Nephron progenitor cell (in vitro differentiated cells): ENCODE measurements at places on chromosomes 3 and 15.

- DNase-seq, result peak; percentile 75
Observed at GRCh38 chr15:71115567-71116351, 488 bp downstream of the THSD4 start.

DNA sequence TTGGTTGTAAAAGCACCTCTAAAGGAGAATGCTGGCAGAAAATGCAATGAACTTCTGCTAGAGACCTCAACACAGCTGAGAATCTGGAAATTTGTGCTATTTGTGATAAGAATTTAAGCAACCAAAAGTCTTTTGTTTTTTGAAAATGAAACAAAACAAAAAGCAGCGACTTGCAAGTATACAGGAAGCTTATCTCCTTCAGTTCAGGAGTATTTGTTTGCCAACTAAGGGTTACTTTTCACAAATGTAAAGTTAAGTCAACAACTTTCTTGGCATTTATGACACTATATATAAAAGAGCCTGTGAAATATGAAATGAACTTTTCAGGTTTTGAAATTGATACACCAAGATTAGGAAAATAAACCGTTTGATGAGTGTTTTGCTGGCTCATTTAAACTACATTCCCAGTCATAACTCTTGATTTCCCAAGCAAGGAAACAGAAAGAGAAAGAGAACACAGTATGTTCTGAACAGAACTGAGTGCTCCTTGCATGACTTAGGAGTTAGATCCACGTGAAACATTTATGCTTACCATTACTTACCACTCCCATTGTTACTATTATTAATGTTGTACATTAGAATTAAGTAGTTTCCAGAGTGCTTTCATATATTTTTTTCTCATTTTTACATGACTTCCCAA lies 92.3 kb upstream of the COL8A1 start:
- no peak for DNase-seq

DNA sequence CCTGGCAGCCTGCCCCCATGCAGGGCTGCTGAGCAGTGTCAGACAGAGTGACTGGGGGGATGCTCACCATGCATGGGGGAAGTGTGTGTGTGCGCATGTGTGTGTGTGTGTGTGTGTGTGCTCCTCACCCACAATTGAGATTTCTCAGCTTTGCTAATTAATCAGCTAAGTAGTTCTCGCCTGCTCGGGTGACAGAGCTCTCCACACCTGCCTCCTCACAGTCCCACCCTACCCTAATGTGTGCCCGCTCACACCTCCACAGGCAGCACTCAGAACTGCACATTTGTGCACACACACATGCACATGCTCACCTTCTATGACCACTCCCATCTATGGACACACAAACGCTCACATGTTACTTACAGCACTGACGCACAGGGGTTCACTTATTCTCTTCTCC lies 37.3 kb downstream of the CACNA2D2 start:
- DNase-seq, result no peak

DNA sequence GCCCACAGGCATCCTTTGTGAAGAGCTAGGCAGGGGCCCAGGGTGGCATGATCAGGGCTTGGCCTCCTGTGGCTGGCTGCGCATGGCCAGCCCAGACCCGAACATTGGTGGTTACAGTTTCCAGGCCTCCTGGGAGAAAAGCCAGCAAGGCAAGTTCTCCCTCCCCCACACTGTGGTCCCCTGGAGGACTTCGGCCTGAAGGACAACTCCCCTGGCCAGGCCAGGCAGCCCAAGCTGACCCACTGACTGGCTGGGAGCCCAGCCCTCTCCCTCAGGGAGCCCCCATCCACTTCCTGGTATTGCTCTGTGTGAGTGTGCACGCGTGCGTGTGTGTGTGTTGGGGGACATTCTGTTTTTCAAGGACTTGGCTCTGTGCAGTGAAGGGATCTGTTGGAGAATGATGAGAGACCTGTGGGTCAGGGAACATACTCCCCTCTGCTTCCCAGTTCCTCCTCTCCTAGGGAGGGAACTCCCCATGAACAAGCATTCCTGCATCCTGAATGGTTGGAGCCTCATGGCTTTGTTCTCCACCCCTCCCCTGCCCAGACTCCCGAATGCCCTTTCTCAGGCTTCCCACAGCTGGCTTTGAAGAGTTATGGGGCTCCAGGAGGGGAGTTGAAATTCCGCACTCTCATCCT lies 29.5 kb downstream of the CORO2B start:
- DNase-seq, result no peak

DNA sequence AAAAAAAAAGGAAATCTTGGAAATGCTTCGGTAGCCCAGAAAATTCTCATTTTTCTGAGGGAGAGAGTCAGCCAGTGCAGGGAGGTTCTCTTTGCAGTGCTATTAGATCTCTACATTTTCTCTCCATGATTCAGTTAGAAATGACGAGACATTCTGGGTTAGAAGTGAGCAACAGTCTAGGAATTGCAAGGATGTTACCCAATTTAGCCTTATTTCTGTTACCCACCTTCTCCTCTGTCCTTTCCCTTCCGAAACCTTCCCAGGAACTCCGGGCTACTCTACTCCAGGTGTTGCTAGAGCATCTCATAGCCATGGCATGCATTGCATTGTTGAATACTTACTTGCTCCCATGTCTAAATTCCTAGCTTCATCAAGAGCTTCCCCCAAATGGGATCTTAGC lies 106.8 kb downstream of the EDEM1 start:
- no peak for DNase-seq

DNA sequence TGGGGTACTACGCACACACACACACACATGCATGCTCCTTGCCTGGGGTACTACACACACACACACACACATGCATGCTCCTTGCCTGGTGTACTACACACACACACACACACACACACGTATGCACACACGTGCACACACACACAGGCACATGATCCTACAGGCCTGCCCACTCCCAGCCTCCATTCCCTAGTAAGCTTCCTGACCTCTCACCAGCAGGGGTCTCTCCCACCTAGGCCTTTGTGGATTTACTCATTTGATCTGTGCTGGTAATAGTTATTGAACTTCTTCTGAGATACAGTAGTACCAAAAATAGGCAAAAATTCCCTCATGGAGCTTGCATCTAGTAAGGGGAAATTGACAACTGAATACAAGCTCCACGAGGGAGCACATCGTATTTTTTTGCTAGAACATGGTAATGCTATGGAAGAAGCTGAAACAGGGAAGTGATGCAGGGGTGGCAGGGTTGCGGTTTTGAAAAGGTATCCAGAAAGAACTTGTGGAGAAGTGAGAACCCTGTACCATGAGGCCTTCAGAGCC lies 19.1 kb downstream of the TTC21A start:
- DNase-seq, result peak; percentile 38

GRCh38 chr3:63395960-63396359 lies 117.9 kb downstream of the SYNPR start:
- no peak for DNase-seq

DNA sequence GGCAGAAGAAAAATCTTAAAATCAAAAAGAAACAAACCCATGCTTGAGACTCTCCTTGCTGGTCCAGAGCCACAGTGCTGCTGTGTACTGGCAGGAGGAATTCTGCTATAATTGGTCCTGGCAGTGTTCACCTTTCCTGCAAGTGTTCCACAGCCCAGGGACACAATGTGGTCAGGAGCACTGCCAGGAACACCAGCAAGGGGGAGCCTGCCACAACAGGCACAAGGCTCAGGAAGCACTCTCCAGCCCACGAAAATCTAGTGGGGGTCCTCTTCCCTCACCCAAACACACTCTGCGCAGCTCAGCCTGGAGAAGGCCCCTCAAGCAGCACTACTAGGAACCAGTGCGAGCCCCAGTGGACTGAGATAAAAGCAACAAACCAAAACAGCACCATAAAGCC lies 92.9 kb downstream of the UBE3A start:
- peak; percentile 4 for DNase-seq

- no peak for DNase-seq
Observed at GRCh38 chr15:62545467-62546227, 380.6 kb upstream of the C2CD4B start.

DNA sequence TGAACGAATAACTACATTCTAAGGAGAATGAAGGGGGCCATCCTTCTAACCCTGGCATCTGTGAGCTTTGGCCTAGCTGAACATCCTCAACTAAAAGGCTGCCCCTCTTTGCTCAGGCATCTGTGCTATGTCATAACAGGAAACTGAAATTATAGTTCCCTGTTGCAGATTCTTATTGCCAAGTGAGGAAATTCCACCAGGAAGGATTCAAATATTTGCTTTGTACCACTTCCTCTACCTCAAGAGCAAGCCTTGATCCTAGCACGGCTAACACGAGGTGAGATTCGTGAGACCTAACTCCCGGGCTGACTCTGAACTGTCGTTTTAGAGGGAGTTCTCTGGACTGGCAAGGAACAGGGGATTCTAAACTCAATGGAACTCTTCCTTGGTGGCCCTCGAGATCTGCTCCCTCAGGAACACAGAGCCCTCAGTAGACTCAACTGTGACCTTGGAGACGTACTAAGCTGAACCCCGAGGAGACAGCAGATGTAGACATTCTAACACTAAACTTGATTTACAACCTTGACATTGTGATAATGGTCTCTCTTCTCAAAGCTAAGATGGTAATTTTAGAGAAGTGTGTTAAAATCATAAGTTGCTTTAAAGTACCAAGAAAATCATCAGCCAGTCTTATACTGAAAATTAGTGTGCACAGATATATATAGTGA lies 4.2 kb downstream of the SPG21 start:
- no peak for DNase-seq
